A549 treated with dexamethasone at 1 μM for 4 hours (cell line): ENCODE measurements at places on chromosomes 7 and 10. TPM values are rescaled to one million over a fixed set of nuclear protein-coding genes. Genes with fewer than 3 reads are reported as not detected.

Gene LGI1
- total RNA-seq, result not detected in 5 replicates

Gene PVRIG
- not detected in 5 replicates for total RNA-seq

Gene LRRC18
- total RNA-seq, result not detected in 5 replicates

Gene PARD3
- total RNA-seq, result 59.7 to 72.6 TPM (median 66.9 TPM) in 5 replicates

Gene AGBL3
- total RNA-seq, result 0.56 to 1.1 TPM (median 1.1 TPM) in 5 replicates

Gene HGF
- total RNA-seq, result 0.07 to 0.19 TPM (median 0.14 TPM) in 3 of 5 replicates, not detected in the others

Gene VAX1
- 1.0 to 1.5 TPM (median 1.3 TPM) in 5 replicates for total RNA-seq

Gene GDF10
- total RNA-seq, result 0.05 to 0.13 TPM (median 0.05 TPM) in 4 of 5 replicates, not detected in the other

Gene BTBD16
- 0.43 to 0.81 TPM (median 0.70 TPM) in 5 replicates for total RNA-seq

Gene GIMAP7
- total RNA-seq, result not detected in 5 replicates

Gene TSPAN12
- total RNA-seq, result 0.27 to 1.1 TPM (median 0.41 TPM) in 5 replicates

Gene HTR7
- 0.14 to 0.39 TPM (median 0.18 TPM) in 5 replicates for total RNA-seq

Gene HMX3
- not detected in 5 replicates for total RNA-seq

Gene TMEM225B
- 0.32 to 1.3 TPM (median 1.1 TPM) in 5 replicates for total RNA-seq

Gene LBX1
- not detected in 5 replicates for total RNA-seq

Gene LRRD1
- total RNA-seq, result not detected in 5 replicates

Gene CYP2C9
- not detected in 5 replicates for total RNA-seq

Gene ITPRID1
- not detected in 5 replicates for total RNA-seq

Gene TDRD1
- total RNA-seq, result not detected in 5 replicates

Gene CYP3A7
- total RNA-seq, result not detected in 5 replicates

Gene ZP3
- total RNA-seq, result 15.6 to 18.3 TPM (median 17.2 TPM) in 5 replicates

Gene CHST3
- total RNA-seq, result 50.5 to 76.3 TPM (median 69.3 TPM) in 5 replicates

Gene KCNH2
- total RNA-seq, result 3.9 to 6.3 TPM (median 5.7 TPM) in 5 replicates

Gene AGAP4
- total RNA-seq, result 4.7 to 8.8 TPM (median 7.0 TPM) in 5 replicates

Gene SPDYE1
- not detected in 5 replicates for total RNA-seq

Gene IGF2BP3
- total RNA-seq, result 27.4 to 38.9 TPM (median 32.5 TPM) in 5 replicates

Gene SORCS3
- total RNA-seq, result not detected in 5 replicates

Gene AKR1B1
- 2,060 to 2,330 TPM (median 2,276 TPM) in 5 replicates for total RNA-seq

Gene PDE1C
- total RNA-seq, result 2.4 to 4.0 TPM (median 3.1 TPM) in 5 replicates

Gene CASP2
- 20.7 to 24.6 TPM (median 21.4 TPM) in 5 replicates for total RNA-seq

Gene SHTN1
- total RNA-seq, result 22.5 to 32.4 TPM (median 26.4 TPM) in 5 replicates
